ENCODE measurements at places on chromosomes 7 and 10.

- no peak for DNase-seq
Observed at GRCh38 chr10:52308251-52309031, 5.6 kb upstream of the DKK1 start.

DNA sequence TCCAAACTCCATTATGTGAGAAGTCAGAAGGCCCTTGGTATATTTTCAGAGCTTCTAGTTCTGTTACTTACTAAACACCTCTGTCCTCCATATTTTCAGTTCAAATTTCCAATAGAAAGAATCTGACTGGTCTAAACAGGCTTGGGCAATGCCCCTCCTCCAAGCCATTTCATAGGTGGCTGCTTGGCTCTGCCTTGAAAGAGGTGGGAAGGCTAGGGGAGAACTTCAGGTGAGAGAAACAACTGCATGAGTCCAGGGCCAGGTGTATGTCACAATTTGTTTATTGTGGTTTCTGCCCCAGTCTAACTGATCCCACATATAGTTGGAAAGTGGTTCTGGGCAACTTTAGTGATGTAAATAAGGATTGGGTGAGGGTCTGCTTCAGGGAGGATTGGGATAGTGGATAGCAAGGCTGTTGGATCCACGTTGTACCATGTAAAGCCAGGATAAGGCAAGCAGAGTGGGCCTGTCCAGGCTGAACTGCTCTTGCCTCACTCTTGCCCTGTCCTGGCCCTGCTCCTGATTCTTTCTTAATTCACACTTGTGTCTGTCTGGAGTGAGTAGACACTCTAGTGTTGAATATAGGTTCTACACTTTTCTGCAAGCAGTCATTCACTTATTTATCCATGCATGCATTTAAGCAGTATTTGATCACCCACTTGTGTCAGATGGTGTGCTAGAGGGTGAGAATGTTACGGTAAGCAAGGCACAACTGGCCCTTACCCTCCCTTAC lies 67.5 kb upstream of the COMTD1 start:
- DNase-seq: no peak

- DNase-seq: no peak
Observed at GRCh38 chr7:4661871-4662270, 20.2 kb upstream of the FOXK1 start.

DNA sequence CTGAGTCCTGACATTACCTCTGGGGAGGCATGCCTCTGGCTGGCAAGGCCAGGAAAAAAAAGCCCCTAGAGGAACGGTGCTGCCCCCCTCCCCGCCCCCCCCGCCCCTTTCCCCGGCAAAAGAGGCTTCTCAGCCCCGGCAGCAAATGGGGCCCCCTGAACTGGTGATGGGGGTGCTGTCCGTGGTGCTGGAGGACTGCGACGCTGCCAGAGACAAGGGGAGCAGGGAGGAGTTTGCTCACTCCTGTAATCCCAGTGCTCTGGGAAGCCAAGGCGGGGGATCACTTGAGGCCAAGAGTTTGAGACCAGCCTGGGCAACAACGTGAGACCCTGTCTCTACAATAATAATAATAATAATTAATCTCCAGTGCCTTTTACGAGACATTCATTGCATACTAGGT lies 23.7 kb downstream of the SRRM3 start:
- no peak for DNase-seq

DNA sequence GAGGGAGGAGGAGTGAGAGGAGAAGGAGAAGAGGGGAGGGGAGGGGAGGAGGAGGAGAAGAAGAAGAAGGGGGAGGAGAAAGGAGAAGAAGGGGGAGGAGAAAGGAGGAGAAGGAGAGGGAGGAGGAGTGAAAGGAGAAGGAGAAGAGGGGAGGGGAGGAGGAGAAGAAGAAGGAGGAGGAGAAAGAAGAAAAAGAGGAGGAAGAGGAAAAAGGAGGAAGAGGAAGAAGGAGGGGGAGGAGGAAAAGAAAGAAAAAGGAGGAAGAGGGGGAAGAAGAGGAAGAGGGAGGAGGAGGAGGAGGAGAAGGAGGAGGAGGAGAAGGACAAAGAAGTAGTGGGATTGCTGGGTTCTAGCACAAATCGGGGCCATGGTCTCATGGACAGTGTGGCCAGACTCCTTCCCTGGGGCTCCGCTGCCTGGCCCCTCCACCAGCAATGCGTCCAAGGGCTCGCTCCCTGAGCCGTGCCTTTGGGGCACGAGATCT lies 4.2 kb upstream of the MAFK start:
- no peak for DNase-seq

GRCh38 chr7:42123716-42124115 lies 113.3 kb downstream of the GLI3 start:
- no peak for DNase-seq

DNA sequence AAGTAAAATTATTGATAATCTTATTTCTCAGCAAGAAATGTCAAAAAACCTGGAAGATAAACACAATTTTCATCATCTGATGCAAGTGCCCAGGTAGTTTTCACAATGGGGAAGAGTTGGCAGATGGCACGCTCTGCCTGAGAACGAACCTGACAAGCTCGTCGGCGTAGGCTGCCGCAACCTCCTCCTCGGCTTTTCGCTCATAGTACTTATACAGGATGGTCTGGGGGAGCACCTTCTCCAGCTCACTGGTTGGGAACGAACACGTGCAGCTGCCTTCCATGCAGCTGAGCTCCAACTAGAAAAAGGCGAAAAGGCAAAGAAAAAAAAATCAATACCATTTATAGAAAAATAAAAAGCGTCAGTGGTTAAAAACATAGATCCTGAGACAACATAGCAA lies 68.9 kb downstream of the RNF216 start:
- no peak for DNase-seq

DNA sequence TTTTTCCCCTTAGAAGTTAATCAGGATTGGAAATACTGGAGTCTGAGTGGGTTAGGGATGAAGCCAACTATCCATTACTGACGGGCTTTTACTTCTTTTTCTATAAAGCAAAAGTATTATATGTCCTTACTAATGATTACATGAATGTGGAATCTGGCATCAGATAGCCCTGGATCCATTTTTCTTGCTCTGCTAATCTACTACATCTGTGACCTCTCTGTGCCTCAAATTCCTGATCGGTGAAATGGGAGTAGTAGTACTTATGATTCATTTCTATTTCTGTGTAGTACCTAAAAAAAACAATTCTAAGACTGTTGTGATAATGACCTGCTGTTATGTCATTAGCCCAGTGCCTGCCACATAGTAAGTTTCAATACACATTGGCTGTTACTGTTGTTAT lies 621.6 kb downstream of the SORCS3 start:
- no peak for DNase-seq

DNA sequence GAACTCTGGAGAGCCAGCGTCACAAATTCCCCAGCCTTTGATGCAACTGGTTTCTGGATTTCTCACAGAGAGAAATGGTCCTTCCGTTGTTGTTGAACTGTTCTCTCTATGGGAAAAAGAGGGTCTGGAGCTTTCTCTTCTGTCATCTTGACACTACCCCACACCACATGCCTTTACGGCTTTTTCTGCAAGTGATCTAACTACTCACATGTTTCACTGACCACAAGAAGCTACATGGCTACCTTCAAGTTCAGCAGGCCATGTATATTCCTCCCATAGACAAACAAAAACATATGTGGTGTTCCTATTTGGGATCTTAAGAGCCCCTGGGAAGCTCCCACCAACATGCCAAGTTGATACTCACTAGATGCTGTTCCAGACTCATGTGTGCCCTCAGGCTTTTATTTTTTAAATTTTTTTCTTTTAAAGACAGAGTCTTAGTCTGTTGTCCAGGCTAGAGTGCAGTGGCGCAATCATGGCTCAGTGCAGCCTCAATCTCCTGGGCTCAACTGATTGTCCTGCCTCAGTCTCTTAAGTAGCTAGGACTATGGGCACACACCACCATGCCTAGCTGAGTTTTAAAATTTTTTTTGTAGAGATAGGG lies 72.0 kb downstream of the RNF216 start:
- DNase-seq: no peak

- no peak for DNase-seq
Observed at GRCh38 chr7:152899548-152900109, 140.1 kb downstream of the ACTR3B start.

GRCh38 chr10:31204090-31204489 lies 114.9 kb upstream of the ZEB1 start:
- DNase-seq: no peak
